ENCODE measurements at places on chromosomes 3 and 15.

DNA sequence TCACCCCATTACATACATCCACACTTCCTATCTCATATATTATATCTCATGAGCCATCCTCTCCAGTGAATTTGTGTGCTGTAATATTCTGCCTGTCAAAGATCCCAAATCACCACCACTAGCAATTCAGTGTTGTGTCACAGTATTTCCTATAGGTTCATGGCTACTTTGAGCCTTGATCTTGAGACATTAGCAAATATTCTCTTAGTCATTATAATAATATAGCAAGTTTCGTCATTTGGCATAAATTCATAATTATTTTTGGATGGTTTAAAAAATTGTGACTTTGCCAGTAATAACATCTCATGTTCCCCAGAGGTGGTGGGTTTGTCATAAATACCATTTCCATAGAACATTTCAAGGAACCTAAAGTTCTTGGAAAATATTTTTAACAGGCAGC is 47.7 kb downstream of the CMSS1 start:
- DNase-seq: no peak

GRCh38 chr15:76336254-76337058 is at the start of gene ISL2:
ISL2 (plus strand) TSS chr15:76336773; CDS start chr15:76336884, 111 bp downstream.
- DNase-seq: peak; percentile 63

GRCh38 chr3:9912294-9912935 is 4.5 kb upstream of the IL17RC start:
- DNase-seq: no peak

DNA sequence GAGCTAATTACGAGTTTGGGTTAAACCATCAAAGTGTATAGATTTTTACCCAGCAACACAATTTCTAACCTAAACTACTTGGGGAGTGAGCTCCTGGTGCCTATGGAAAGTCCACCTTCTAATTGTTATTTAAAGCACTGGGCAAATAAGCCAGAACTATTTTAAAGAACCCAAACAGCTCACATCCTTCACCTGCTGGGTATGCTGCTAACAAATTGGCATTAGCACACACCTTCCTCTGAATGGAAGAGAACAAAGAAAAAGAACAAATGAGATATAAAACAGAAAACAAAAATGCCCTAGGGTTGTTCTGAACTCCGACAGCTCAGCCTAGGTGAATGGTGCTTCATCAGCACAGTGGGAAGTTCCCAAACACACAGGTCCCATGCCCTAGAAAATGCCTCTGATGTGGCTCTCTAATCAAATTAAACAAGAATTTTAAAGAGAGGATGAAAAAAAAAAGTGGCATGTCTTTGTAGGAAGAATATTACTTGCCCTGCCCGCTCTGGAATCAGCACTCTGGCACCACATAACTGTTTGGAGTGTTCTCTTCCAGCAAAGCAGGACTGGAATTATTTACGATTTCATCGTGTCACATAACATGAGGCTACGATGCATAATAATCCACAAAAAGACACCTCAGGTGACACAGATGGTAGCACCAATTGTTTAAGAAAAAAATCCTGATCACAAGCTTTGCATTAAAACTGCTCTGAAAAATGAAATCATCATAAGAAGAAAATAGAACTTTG is 334.4 kb downstream of the GBE1 start:
- DNase-seq: no peak

- no peak for DNase-seq
These were observed 228.5 kb downstream of the UNC13C start for GRCh38 chr15:54206586-54207321.

DNA sequence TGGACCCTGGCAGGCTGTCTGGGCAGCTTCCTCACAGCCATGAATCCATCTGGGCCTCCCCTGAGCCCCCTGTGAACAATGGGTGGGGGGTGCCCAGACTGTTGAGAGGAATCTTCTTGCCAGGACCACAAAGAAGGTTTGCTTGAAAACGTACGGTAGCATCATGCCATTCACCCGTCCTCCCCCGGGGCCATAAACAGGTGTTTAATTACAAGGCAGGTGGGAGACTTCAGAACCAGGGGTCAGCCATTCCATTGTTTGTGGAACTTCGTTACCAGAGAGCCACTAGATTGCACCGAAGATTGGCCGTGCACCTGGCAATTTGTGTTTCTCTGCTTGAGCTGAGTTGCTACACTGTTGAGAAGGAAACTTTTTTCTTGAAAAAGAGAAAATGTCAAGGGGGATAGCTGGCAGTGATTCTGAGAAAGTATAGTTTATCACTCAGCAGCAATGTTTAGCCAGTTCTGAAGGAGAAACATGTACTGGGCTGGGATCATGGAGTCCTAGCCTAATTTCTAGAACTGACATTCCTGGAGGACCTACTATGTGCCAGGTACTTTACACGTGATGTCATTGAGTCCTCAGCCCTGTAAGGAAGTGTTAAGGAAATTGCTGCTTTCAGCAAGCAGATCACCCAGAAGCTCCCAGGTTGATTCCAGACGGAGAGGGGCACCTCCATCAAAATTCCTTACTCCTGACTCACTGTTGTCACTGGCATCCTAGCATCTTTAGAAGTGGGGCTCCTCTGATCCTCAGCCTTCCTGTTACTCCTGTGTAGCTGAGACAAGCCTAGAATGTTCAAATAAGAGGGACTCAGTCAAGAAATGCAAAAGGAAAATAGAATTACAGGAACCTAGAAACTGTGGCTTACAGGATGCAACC is 103.8 kb upstream of the UBE2E1 start:
- peak; percentile 17 for DNase-seq

- no peak for DNase-seq
These were observed 216.8 kb downstream of the ADAMTS17 start for GRCh38 chr15:100124936-100125335.

GRCh38 chr15:82051664-82052063 is 5.8 kb upstream of the MEX3B start:
- DNase-seq: no peak

DNA sequence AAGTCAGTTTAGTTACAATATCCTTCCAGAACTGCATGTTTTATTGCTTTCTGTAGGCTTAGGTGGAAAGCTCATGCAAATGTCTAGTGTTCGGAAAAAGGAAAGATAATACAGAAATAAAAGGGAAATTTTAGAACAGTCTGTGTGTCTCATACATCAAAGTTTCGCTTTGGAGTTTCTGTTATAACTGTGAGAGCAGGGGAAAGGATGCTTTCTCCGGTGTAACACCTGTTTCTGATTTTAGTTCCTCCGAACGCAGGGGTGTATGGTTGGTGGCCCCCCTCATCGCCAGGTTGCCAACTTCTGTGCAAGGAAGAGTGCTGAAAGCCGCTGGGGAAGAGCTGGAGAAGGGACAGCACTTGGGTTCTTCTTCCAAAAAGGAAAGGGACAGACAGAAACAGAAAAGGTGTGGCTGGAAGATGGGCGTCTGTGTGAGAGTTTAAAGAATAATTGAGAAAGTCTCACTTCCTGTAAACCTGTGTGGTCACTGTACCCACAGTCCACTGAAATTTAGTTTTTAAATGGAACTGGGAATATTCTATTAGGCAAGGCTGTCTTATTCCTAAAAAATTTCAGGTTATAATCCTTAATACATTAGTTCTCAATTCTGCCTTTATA is 6.7 kb downstream of the P2RY12 start:
- no peak for DNase-seq

GRCh38 chr3:58287354-58287753 is 18.7 kb upstream of the RPP14 start:
- no peak for DNase-seq

DNA sequence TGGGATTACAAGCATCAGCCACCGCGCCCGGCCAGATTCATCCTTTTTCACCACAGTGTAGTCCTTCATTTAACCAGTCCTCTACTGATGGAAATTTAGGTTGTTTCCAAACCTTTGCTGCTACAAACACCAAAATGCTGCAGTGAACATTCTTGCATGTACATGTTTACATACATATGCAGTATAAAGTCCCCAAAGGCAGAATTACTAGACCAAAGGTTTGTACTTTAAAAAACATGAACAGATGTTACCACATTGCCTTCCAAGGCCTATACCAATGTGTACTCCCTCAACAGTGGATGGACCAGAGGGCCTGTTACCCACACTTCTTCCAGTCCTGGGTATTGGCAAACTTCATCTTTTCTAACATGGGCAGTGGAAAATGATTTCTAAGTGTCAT is 51.0 kb downstream of the RLBP1 start:
- DNase-seq: no peak

DNA sequence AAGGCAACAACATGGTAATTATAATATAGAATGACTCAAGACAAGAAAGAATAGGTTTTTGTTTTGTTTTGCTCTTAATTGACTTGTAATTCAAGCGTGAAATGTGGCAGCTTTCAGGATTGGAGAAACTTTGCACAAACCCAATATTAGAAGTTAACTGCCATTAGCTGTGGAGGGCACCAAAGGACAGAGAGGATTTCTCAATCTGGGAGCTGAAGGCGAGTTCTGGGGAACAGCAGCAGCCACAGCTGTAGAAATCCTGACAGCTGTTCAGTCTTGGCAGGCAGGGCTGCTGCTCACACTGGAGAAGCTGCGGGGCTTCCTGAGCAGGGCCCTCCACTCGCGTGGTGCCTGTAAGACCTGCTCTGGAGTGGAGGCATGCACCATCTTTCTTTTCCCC is 182.2 kb upstream of the IL12A start:
- DNase-seq: no peak

GRCh38 chr3:139460076-139460475 is 16.2 kb downstream of the RBP2 start:
- no peak for DNase-seq

DNA sequence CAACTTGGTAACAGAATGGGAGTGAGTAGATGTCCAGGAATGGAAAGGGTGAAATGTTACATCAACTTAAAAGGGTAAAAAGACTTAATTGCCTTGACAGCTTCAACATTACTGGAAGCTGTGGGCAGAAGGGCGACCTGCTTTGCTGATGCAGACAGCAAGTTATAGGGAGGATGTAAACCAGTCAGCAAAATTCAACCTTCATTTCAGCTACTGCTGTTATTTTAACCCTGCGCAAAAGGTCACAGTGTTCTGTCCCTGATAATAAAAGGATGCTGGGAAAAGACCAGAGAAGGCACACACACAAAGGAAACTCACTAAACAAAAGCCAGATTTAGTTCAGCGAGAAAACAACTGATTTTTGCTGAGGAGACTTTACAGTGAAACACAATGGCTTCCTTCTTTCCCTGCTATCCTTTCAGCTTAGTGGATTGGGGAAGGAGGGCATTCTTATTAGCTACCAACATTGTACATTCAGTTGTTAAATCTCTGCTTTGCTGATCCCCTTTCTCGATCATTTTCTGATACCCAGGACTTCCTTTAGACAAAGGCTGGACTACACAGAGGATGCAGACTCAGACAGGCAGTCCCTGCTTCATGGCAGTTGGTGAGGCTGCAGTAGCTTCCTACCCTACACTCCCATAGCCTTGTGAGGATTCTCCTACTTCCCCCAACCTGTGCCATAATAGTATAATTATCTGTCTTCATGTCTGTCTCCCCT is 62.0 kb downstream of the P3H2 start:
- DNase-seq: peak; percentile 47

DNA sequence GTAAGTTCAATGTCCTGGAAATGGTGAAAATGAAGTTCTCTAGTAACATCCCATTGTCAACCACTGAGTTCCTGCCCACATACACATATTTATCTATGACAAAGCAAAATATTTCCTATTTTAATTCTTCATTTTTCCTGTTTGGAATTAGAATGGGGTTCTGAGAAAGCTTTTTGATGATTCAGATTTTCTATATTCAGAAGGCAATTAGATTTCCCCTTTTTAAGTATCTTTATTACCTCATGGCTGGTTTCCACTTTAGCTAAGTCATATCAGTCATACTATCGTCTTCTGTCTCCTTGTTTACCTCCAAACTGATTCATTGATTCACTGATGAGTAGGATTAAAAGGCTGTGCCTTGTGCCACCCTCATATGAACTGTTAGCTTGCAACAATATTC is 17.9 kb downstream of the ETFA start:
- DNase-seq: no peak

DNA sequence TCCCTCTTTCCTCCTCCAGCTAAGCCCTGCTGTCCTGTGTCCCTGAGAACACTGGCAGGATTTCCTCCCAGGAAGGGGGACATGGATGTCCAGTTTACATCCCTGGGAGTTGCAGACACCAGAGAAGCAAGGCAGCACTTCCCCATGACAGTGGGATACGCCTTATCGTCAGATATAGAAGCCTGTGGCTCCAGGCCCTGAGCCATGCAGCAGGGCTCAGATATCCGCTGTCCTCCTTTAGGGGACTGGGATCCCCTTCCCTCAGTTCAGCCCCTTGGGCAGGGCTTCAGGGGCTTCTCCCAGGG is 16.4 kb downstream of the CORO2B start:
- no peak for DNase-seq

- no peak for DNase-seq
These were observed 32.8 kb upstream of the ST3GAL6 start for GRCh38 chr3:98730338-98730737.

DNA sequence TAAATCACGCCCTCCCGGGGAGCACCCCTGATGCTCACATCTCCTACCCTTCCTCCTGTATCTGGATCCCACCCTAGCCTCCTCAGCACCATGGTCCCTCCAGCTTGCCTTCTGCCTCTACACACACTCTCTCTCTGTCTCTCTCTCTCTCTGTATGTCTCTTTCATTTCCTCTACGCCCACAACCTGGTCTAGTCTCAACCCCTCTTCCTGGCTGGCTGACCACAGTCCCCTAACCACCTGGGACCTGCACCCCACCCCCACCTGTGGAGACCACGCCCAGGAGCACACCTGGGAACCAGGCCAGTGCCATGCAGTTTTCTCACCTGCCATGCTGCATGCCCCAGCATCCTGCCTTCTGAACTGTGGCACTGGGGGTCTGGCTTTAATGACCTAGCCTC is 4.0 kb upstream of the CFAP100 start:
- DNase-seq: no peak

GRCh38 chr3:52784021-52784621 is 6.7 kb downstream of the ITIH1 start:
- DNase-seq: no peak

DNA sequence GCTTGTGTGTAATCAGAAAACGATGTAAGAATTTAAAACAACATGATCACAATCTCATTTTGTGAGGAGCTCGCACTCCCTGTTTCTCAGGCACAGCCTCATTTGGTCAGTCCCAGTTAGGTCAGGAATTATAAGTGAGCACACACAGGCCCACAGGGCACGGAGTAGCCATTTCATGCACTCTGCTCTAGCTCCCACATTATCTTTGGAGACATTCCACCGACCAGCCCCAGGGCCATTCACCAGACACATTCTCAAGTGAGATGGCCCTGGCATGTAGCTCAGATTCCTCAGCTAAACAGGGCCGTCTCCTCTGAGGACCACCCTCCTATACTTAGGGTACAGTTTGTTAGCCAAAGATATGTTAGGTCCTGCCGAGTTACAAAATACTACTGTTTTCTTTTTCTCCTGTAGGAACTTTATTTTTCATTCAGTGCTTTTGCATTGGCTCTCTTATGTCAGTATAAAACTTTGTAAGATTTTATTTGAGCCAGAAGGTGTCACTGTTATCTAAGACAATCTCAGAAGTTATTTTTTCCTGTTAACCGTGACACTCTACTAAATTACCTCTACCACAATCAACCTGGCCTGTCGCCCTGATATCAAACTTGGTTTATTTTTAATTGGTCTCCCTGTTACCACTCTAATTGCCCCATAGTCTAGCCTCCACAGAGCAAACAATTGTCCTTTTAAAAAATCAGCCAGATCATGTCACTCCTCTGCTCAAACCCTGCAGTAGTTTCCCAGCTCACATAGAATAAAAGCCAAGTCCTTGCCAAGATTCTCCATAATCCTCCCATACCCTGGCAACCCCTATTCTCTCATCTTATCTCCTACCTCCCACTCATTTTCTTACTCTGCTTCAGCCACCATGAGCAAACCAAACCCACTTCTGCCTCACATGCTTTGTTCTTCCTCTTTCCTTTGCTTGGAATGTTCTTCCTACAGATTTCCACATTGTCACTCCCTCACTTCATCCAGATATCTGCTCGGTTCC is 105.7 kb downstream of the PPP2R3A start:
- no peak for DNase-seq

- peak; percentile 24 for DNase-seq
These were observed 182.1 kb downstream of the CLSTN2 start for GRCh38 chr3:140117096-140117526.

All from right kidney (tissue), 9 donors.